H7 (cell line): ENCODE measurements at places on chromosomes 1 and 21. TPM values are rescaled to one million over a fixed set of nuclear protein-coding genes. Genes with fewer than 3 reads are reported as not detected.

DNA sequence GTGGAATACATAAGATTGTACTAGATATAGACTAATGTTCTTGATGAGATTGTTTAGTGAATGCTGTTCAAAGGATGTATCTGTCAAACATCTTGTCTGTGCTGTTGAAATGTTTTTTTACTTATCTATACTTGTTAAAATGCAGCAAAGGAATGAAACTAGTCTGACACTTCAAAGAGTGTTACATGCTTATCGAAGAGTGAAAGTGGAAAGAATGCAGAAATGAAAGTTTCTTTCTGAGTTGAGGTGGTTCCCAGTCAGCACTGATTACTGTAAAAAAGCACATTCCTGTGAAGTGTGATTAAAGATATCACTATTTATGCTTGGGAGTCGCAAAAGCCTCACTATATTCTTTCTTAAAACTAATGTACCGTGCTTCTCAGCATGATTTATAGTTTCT lies 1225.2 kb downstream of the NCAM2 start:
- DNase-seq, result no peak

DNA sequence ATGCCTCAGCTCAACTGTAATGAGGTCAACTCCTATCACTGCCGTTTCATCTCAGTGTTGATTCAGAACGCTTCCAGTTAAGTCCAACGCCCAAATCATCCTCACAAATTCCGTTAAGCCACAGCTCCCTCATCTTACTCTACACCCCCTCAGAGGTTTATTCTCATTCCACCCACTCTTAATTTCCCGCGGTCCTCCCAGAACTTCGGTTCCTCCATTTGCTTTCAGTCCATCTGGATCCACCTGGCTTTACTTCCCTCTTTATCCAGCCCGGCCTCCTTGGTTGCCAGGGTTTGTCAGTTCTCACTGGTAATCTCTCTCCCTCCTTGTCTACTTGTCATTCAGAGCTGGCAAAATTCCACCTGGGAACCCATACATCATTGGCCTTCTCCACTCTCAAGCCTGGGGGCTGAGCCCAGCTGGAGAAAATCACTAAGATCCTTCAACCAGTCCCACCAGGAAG lies 51.3 kb upstream of the RUNX1 start:
- no peak for DNase-seq

- peak; percentile 43 for DNase-seq
Observed at GRCh38 chr1:225467193-225468020, 39.6 kb upstream of the LBR start.

DNA sequence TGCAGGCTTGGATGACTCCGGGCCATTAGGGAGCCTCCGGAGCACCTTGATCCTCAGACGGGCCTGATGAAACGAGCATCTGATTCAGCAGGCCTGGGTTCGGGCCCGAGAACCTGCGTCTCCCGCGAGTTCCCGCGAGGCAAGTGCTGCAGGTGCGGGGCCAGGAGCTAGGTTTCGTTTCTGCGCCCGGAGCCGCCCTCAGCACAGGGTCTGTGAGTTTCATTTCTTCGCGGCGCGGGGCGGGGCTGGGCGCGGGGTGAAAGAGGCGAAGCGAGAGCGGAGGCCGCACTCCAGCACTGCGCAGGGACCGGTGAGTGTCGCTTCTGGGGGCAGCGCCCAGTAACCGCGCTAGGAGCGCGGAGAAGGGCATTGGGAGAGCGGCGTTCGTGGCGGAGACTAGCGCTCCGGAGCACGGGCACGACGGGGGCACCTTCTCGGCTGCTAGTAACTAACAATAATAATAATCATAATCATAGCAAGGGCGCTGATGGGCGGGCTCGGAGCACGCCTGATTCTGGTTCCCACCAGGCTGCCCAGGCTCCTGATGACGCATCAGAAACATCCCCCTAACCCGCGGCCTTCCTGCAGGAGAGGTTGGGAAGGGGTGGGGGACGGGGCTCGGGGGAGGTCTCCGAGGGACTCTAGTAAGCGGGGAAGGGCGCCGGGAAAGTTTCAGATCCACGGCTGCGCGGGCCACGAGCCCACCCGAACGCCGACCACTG lies at the start of gene MX1:
TSS of gene MX1 (plus strand) at position 286 of the 722 bp plus-strand sequence. CDS start 5,832 bp downstream, outside the sequence.
- DNase-seq, result peak; percentile 83

- no peak for DNase-seq
Observed at GRCh38 chr1:81813691-81814090, 13.0 kb downstream of the ADGRL2 start.

GRCh38 chr1:3863231-3863935 lies 6.1 kb downstream of the DFFB start:
- DNase-seq, result no peak

- DNase-seq, result peak; percentile 28
Observed at GRCh38 chr1:47431534-47431933, 6.3 kb upstream of the FOXD2 start.

GRCh38 chr1:218517459-218517858 lies 172.3 kb downstream of the TGFB2 start:
- no peak for DNase-seq

DNA sequence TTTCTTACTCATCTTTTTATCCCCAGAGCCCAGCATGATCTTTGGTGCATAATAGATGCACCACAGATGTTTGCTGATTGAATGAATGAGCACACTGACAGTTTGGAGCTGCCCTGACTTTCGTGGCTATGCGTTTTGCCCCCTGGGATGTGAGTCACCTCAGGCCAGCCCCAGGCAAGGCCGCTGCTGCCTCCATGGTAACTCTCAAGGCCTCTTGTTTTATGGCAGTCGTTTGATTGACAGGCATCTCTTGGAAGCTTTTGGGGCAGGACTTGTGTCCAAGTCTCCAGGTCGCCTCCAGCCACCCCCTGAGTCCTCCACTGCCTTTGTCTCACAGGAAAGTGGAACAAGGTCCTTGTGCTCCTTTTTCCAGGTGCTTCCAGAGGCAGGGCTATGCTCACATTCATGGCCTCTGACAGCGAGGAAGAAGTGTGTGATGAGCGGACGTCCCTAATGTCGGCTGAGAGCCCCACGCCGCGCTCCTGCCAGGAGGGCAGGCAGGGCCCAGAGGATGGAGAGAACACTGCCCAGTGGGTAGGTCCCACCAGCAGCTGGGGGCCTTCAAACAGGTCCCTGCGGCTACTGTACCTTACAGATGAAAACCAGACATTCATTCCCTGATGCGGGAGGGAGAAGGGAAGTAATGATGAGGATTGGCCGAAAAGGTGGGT lies 11.2 kb downstream of the PSEN2 start:
- no peak for DNase-seq

DNA sequence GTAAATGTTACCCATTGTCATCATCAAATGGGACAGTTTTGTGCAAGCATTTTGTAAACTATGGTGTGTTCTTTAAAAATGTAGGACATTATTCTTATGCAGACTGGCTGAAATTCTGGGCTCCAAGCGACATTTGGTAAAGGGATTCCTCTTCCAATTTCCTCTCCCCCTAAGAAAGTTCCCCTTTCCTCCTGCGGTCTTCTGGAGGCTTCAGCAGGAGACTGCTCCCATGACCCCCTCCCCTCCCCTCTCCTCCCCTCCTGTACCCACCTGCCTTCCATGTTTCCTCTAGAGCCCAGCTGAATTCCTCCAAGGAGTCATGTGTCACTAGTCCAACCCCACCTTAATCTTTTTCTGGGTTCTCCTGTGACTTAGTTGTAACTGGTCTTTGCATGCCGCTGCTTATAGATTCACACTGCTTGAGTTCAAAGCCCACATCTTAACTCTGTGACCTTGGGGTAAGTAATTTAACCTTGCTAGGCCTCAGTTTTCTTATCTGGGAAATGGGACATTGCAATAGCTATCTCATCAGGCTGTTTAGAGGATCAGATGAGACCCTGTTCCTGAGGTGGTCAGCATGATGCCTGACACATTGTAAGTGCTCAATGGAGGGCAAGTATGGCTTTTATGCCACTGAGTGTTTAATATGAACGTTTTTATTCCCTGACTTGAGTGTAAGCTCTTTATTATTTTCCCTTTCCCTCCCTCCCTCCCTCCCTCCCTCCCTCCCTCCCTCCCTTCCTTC lies 69.9 kb upstream of the WDR26 start:
- peak; percentile 54 for DNase-seq

DNA sequence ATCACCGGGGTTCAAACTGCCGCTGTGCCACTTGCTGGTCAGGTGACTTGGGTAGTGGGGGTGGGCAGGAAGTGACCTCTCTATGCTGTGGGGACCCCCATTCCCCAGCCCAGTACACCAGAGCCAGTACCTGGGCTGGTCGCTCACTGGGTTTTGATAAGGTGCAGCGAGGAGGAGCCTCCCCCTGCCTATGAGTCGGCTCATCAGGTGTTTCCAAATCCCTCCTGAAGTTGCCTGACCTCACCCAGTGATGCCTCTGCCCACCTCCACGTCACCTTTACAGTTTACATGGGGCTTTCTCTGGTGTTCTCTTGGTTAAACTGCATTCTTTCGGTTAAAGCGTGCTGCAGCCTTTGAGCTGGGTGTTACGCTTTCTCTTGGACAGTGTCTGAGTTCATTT lies 58.2 kb downstream of the ARHGEF10L start:
- DNase-seq, result no peak

- peak; percentile 73 for DNase-seq
Observed at GRCh38 chr1:15364740-15365139, 44.9 kb upstream of the EFHD2 start.

- DNase-seq, result no peak
Observed at GRCh38 chr1:29984166-29984861, 739.1 kb downstream of the MATN1 start.

Gene C1orf141
- not detected in 2 replicates for total RNA-seq

Gene SPATA46
- total RNA-seq, result not detected in 2 replicates

Gene IRF2BP2
- total RNA-seq, result 67.0 and 90.9 TPM in 2 replicates

Gene LRRC38
- total RNA-seq, result 0.28 TPM in 1 of 2 replicates, not detected in the other

Gene EFNA4
- total RNA-seq, result 59.5 and 59.6 TPM in 2 replicates

Gene CD34
- not detected in 2 replicates for total RNA-seq

Gene SLC6A17
- total RNA-seq, result 0.17 and 0.22 TPM in 2 replicates

Gene LPGAT1
- total RNA-seq, result 10.5 and 20.2 TPM in 2 replicates

Gene CHI3L1
- total RNA-seq, result 0.37 and 0.42 TPM in 2 replicates

Gene SLFNL1
- total RNA-seq, result 0.30 TPM in 1 of 2 replicates, not detected in the other

Gene GSTM1
- not detected in 2 replicates for total RNA-seq

Gene B4GALT3
- 105 and 106 TPM in 2 replicates for total RNA-seq
